ENCODE measurements at places on chromosomes 7 and 10.

DNA sequence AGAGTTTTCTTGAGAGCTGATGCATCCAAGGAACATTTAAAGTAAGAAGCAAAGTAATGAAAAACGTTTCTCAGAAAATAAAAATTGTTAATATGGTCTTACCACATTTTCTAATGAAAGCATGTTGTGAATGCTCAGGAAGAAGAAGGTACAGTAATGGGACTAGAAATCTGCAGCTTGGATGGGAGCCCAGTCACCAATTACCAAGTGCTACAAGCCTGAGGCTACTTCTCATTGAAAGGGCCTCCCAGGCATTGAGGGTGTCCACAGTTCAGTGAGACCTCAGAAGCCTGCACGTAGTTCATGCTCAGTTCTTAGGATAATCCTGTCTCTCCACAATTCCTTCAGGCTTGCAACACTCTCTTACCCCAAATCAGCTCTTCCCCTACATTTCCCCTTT, 17.6 kb downstream of the PTN start:
- no peak for DNase-seq

DNA sequence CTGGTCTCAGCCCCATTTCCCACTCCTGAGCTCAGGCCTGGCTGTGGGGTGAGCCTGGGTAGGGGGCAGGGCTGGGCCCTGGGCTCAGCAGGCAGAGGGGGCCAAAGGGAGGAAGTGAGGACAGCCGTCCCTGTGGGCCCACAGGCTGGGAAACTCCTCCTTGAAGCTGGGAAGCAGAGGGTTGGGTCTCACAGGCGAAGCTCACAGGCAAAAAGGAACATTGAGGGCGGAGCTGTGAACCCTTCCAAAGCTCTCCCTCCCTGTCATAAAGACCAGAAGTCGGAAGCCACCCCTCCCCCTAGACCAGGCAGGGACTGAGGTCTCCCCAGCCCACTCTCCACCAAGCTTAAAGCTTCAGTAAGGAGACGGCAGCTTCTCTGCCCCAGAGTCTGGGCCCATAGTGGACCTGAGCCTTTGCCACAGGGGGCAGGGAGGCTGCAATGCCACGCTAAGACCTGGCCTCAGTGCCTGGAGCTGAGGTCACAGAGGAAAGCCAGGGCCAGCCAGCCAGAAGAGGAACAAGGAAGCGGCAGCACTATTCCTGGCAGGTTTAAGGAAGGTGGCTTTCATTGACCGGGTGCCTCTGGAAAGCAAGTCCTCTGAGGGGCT, 1.0 kb upstream of the KCP start:
- DNase-seq, result peak; percentile 5

GRCh38 chr7:78770422-78771410, 682.8 kb downstream of the MAGI2 start:
- peak; percentile 23 for DNase-seq

DNA sequence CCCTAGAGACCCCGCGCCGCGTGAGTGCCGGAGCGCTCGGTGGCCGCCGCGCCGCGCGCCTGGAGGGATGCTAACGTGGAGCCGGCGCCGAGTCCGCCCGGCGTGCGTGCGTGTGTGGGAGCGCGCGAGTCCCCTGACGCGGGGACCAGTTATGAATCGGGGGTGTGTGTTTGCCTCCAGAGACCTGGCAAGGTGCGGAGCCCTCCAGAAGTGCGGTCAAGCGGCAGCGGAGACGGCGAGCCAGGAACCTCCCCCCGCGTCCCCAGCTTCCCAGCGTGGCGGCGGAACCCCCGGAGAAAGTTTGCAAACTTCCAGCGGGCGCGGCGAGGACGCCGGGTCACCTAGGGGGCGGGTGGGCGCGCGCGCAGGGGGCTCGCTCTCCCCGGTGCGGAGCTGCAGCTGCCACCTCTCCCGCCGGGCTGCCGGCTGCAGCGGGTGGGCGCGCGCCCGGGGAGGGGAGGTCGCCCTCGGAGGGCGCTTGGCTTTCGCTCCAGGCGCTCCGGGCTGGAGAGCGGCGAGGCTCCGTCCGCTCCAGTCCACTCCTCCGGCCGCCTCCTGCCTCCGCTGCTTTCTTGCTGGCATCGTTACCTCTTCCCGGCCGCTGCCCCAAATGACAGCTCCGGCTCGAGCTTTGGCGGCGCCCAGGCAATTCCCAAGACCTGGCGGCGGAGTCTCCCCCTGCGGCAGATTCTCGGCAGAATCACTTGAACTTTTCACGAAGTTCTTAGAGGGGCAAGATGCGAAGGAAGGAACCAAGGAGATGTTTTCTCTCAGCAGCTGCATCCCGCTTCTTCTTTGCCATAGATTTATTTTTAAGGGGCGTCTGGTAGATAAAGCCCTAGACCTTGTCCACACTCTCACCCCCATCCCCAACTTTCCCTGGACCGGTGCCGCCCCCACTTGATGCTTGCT, 2.3 kb upstream of the CREB5 start:
- DNase-seq, result peak; percentile 58

GRCh38 chr7:94933256-94933990, 26.0 kb downstream of the PPP1R9A start:
- DNase-seq, result no peak

GRCh38 chr7:38368191-38368605, 94.8 kb upstream of the TARP start:
- peak; percentile 81 for DNase-seq

DNA sequence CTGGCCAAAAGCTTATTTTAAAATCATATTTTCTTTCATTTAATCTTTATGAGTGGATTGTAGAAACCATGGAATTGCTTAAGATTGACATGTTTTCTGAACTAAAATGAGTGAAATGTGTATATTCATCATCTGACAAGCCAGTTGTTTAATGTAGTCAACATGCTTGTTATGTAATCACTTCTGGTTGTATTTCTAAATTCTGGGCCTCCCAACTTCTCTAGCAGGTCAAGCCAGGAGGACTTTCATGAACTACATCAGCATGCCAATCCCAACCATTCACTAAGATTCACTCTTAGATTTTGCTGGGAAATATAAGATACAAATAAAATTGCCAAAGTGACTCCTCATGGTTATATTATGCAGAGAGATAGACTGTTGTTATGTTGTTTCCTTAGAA, 21.1 kb upstream of the MAP3K8 start:
- DNase-seq, result no peak

DNA sequence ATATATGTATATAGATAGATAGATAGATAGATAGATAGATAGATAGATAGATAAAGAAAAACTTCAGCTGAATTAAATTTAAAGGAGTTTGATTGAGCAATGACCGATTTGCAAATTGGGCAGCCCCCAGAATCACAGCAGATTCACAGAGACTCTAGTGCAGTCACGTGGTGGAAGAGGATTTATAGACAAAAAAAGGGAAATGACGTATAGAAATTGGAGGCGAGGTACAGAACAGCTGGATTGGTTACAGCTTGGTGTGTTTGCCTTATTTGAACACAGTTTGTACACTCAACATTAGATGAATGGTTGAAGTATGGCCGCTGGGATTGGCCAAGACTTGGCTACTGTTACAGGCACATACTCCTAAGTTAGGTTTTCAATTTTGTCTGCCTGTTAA, 8.2 kb upstream of the PODXL start:
- no peak for DNase-seq

DNA sequence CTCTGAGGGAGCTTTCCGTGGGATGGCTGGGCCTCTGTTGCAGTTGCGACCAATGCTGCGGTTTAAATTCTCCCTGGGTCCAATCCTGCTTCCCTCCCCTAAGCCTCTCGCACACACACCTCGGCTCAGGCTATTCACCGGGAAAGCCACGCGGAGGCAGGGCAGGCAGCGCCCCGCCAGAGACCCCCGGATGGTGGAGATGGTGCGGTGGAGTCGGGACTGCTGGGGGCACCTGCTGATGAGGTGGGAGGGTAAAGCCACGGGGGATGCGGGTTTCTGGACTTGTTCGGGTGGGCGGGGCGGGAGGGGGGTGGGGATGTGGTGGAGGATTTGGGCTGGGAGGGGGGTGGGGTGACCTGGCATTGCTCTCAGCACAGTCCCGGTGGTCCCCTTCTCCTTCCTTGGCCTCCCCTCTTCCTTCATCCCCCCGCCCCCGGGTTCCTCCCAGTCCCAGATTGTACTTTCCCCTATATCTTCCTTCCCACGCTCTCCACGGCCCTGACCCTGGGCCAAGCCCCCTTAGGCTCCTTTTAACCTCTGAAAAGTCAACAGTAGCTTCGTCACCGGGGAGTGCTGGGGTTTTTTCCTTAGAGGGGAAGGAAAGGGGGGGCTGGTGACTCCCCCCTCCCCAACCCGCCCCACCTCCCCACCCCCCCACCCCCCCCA, 16.4 kb downstream of the UNCX start:
- DNase-seq, result no peak

- no peak for DNase-seq
Measured at GRCh38 chr10:33009244-33010131, 51.5 kb upstream of the ITGB1 start.

DNA sequence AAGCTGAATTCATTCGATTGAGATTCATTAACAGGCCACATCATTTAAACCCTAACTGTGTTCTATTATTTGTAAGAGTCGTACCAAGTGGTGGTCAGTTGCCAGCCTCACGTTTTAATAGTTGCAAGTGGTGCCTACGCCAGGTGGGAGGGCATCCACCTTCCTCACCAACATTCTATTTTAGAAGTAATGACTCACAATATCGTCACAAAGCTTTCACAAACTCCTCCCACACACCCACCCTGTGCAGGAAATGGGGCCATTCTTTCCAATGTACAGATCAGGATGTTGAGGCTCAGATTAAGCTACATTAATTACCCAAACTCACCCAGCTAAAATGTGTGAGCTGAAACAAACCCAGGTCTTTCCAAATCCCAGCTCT, 77.3 kb upstream of the SAMD8 start:
- no peak for DNase-seq

DNA sequence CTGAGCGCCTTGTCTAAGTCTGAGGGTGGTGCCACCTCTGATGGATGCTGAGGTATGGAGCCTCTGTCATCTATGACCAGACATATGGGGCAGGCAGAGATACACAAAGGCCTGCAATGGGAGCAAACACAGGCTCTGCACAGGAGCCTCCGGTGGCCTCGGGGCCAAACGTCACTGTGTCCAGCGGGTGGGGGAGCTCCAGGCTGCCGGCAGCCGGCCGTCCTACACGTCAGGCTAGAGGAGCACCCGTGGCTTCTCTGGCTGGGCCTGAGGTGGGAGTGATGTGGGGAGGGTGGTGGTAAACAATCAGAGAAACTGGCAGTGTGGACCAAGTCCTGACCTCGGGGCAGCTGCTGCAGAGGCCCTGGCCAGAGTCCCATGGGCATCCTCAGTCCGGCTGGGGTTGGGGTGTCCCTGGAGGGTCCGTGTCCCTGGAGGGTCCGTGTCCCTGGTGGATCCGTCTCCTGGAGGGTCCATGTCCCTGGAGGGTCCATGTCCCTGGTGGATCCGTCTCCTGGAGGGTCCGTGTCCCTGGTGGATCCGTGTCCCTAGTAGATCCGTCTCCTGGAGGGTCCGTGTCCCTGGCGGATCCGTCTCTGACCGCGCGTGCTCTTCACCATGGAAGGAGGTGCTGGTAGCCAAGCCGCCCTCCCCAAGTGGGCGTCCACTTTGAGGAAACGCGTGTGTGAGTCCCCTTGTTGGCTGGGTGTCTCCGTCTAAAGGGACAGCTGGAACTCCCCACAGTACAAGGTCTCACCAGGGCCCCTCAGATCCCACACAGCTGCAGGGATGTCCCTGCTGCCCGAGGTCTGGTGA, 24.2 kb upstream of the FAM20C start:
- DNase-seq, result no peak

DNA sequence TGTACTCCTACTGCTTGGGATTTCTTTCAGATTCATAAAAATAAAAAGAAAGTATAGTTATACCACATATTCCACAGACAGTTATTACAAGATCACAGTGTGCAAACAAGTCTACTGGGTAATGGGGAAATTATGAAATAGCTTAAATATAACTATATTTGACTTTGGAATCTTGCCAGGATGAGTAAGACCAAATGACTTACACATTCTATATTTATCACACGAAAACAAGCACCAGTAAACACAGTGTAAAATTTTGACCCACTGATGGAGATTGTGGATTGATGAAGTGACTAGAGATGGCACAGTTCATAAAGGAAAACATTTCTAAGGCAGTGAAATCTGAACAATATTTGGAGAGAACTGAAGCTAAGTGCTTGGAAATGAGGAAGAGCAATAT, 339.7 kb downstream of the THSD7A start:
- peak; percentile 18 for DNase-seq

- peak; percentile 49 for DNase-seq
Measured at GRCh38 chr7:91543646-91544045, 279.4 kb downstream of the FZD1 start.

DNA sequence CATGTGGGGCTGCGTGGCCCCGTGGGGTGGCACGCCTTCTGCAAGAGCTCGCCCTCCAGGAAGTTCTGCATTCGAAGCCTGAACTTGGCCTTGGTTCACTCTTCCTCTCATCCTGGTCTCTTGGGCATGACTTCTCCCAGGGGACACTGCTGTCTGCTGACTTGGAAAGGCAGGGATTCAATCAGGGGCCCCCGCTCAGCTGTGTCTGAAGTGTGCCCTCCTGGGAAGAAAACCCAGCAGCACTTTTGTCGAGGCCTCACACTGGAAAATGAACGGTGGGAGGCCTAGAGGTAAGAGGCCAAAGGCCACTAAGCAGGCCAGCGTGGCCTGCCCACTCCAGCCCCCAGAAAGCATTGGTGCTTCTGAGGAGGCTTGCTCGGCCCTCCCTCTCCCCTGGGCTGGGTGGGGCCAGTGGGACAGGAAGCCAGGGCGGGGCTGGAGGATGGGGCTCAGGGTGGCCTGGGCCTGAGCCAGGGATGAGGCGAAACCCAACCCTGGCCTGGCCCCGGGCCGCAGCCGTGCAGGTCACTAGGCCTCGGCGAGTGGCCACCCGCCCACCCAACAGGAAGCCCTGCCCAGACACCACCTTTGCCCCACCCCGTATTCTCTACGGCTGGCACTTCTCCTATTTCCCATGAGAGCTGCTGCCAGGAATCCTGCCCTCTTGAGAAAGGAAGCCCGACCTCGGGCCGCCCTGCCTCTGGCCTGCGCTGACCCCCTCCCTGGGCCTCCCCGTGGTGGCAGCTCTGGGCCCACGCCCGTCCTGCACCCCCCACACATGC, 81.1 kb downstream of the ZMIZ1 start:
- peak; percentile 89 for DNase-seq

DNA sequence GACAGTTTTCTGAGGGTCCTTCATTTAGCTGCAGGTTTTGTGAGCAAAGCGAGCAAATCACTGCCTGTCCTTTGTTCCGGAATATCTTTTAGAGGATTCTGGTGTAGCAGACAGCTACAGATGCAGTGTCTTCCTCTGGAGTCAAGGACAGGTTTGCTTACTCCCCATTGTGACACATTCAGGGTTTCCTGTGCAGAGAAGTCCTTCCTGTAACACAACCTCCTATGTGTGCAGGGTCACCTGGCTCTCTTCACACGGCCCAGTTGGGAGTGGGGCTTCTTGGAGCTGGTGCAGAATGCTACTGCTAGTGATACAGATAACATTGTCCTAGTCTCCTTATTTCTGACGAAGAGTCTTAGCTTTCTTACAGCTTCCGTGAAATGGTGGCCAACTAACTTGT, 47.9 kb downstream of the RBM33 start:
- DNase-seq, result no peak

- no peak for DNase-seq
Measured at GRCh38 chr10:127451628-127452027, 97.5 kb upstream of the NPS start.

DNA sequence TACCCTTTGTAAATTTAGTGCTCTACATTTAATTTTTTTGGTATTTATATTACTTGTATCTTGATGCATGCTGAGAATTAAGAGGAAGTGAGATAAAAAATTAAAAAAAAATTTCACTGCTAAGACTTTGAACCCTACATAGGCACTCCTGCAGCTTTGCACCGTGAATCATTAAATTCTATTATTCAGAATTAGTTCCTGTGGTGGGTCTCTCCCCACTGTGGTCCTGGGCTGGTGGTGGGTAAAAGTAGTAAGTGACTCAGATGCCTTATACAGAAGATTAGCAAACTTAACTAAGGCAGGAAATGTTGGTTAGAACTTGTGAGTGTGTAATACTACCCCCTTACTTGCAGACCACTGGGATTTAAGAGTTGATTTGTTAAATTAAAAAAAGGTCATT, 72.6 kb downstream of the AP3M1 start:
- DNase-seq, result peak; percentile 84
